Activated CD4-positive, CD25-positive, alpha-beta regulatory T cell treated with anti-CD3 and anti-CD28 coated beads, Interleukin-2, amount 50 U/mL, for 72 hours (primary cell): ENCODE measurements at places on chromosomes 7 and 10.

- DNase-seq = no peak
These were observed 200.2 kb downstream of the DNAJC1 start for GRCh38 chr10:21803374-21803773.

GRCh38 chr7:37901236-37901827, 15.3 kb downstream of the SFRP4 start:
- no peak for DNase-seq

DNA sequence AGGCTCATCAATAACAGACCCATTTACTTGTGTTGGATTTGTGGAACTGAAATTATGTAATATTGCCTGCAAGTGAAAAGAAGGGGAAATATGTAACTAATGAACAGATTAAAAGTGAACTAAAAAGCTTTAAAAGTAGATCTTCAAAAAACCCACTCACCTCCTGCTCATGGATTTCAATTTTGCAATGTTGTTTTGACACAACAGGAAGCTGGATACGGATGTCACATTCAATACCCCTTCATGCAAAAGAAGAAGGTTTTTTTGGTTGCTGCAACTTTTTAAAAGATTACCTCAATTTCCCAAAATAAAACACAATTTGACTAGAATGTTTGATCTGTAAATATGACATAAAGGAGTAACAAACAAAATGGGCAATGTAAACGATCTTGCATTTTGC, 3.3 kb downstream of the MKI67 start:
- DNase-seq = no peak

DNA sequence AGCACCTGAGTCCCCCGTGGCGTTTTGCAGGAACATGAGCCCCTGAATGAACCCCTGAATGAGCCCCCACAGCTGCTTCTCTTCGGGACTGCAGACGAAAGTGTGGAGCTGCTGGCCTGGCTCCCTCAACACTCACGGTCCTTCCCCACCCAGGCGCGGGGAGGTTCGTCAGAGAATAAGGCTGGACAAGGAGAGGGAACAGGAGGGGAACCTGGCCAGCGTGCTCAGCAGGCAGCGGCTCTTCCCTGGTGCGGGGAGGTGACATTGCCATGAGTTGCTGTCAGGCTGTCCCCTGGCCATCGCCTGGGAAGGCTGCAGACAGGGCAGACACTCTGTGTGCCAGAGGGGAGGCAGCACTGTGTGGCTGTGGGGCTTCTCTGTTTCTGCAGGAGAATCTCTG, 80.9 kb upstream of the SHH start:
- DNase-seq = no peak

DNA sequence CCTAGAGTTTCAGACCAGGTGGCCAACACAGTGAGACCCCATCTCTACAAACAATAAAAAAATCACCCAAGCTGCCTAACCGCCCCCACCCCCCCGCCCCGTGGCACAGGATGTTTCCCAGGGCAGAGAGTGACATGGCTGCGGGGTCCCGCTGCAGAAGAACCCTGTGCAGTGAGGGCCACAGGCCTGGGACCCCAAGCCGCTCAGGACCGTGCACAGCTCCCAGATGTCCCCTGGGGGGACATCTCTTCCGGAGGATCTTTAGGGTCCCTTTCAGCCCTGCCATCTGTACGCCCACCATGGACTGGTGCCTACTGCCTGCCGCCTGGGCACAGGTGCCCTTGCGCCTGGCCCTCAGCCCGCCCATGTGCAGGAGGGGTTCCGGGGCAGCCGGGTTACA, 373.6 kb downstream of the DNAJB6 start:
- DNase-seq = no peak

- no peak for DNase-seq
These were observed 10.3 kb upstream of the ANKRD1 start for GRCh38 chr10:90930971-90931871.

DNA sequence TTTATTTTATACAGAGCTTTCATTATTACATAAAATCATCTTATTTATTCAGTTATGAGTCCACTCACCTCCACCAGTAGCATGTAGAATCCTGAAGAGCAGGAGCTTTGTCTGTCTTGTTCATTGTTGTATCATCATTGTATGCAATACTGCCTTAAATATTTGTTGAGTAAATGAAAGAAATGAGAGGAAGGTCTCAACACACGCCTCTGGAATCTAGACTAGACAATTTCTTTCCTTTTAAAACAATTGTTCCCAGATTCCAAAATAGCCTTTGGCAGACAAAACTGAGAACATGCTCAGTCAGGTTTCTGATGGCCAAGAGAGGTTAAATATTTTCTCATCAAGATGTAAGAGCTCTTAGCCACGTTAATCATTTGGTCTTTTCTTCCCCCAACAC, 173.1 kb upstream of the AGR3 start:
- DNase-seq = no peak

GRCh38 chr10:99854860-99855259, 72.4 kb downstream of the ABCC2 start:
- no peak for DNase-seq

- DNase-seq = no peak
These were observed 150.0 kb downstream of the PRKAG2 start for GRCh38 chr7:151726652-151727578.

DNA sequence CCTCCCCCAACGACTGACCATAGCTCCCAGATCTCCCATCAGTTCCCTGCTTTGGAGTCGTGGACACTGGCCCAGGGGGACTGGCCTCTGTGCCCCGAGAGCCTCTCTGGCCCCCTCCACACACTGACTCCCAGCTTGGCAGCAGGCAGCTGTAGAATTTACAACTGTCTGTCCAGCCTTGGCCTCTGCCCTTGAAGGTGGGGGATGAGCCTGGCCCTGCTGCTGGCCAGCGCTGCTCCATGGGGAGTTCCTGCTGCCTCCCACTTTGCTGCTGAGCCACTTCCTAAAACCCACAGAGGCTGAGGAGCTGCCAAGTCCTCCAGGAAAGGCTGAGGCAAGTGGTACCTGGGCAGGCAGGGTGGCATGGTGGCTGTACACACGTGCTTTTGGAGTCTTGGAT, 147.1 kb downstream of the WDR11 start:
- no peak for DNase-seq

DNA sequence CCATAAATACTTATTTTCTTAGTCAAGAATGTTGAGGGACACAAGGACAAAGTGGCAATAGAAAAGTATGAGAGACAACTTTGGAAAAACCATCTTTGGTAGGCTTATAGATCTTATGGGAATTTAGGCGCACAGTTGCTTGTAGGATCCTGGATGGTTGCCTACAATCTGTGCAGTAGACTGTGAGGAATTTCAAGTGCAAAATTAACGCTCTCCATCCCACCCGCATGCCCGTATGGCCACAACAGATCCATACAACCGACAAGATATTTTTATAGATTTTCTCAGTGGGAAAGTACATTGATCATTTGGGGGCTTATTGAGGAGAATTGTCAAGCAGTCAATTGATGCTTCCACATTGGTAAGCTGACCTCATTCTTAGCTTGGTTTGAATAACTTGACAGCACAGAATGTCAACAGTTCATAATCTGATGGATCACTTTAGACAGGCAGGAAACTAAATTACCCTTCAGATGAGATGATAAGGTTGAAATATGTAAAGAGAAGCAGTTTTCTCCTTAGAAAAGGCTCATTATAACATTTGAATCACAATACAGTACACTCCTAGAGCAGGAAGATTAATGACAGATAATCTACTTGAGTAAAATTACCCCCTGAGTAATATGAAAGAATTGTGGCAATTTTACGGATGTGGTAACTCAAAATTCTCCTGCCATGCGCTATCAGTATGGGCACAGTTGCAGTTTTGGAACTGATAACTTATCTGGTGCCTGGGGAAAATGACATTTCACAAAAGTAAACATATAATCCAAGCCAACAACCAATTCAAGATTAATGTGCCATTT, 479.7 kb downstream of the KIF20B start:
- DNase-seq = no peak

- DNase-seq = no peak
These were observed 96.5 kb upstream of the CREB5 start for GRCh38 chr7:28315565-28316410.

GRCh38 chr7:115831371-115831770, 199.2 kb downstream of the TFEC start:
- DNase-seq = no peak

DNA sequence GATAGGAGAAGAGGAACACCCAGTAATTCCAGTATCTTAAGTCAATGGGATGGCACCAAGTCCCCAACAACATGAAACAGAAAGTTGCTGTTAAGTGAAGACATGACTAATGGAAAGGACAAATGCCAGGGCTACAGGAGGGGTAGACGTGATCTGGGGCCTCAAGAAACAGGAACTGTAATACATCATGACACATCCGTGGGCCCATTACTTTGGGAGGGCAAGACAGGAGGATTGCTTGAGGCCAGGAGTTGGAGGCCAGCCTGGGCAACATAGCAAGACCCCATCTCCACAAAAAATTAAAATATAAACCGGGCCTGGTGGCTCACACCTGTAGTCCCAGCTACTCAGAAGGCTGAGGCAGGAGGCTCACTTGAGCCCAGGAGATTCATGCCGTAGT, 408.6 kb upstream of the PRKCQ start:
- DNase-seq = no peak

- DNase-seq = no peak
These were observed 94.0 kb upstream of the PPP2R2D start for GRCh38 chr10:131806646-131807317.

DNA sequence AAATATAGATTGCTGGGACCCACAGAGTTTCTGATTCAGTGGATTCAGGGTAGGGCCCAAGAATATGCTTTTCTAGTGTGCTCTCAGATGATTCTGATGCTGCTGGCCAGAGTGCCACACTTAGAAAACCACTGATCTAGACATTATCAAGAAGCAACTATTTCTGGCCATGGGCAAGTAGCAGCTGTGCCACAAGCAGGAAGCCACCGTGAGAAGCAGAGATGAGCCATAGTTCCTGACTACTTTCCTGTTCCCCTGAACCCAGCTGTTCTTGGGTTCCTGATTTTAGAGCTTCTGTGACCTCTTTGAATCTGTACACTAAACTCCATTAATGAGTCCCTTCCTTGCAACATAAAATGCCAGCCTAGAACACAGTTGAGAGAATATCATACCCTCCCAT, 38.1 kb upstream of the PIK3AP1 start:
- no peak for DNase-seq

DNA sequence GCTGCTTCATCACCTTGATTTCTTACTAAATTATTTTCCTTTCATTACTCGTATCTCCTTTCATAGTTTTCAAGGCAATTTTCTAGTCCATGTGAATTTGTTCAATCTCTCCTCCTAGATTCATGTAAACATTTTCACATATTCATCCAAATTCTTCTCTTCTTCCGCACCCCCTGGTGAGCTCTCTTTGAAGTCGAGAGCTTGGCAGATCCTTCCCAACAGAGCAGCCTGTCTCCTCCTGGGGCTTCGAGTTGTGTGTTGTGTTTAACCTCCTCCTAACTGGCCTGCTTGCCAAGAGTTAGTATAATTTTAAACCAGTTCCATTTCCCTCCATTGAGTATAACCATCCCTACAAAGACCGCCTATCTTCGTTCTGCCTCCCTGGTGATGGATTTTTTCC, 272.4 kb upstream of the CELF2 start:
- DNase-seq = no peak

GRCh38 chr7:130277763-130278643, 11.3 kb downstream of the CPA2 start:
- no peak for DNase-seq

DNA sequence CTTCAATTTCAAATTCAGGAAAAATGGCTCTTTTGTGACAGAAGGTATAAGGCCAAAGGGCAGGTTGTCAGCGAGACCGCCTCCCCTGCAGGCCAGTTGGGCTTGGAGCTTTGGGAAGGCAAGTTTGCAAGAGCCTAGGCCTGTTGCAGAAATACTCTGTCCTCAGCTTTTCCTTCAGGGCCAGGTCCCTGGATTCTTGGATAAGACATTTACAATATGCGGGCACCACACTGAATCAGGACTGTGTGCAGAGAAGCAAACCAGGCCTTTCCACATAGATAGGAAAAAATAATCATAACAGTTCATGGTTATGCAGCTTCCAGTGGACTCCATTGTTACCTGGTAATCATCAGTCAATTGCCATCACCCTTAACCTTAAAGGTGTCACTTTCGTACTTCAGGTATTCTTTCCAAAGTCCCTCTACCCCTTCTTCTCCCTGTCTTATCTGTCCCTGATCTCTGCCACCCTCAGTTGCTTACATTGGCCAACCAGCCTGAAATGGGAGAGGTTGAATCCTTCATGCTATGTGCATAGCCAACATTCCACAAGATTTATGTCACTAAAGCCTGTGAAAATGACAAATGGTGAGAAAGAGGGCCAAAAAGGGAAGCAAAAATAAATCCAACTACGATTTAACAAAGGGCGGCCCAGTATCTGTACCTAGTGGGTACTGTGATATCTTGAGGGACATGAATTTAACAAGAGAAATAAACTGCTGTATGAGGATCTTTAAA, 304.5 kb upstream of the NFE2L3 start:
- no peak for DNase-seq

DNA sequence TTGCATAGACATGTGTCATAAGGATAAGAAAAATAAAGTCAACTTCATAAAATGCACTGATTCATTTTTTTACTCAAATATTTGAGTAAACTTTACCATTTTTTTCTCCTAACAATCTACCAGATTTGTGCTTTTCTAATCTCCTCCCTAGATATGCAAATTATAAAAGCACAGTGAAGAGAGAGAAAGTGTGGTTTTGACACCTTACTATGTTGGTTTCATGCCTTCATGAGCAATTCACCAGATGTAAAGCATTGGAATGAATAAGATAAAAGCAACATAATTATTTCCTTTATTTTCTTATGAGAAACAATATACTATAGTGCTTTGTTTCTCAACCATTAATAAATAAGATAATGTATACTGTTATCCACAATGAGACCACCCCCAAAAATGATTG, 432.5 kb upstream of the PCDH15 start:
- no peak for DNase-seq
